GM12865 (cell line): ENCODE measurements at places on chromosomes 13 and 19.
A peak's percentile ranks its signal among the peaks of the same experiment; 100 is the strongest.

GRCh38 chr13:35393886-35394285, 82.6 kb downstream of the MAB21L1 start:
- DNase-seq: no peak

DNA sequence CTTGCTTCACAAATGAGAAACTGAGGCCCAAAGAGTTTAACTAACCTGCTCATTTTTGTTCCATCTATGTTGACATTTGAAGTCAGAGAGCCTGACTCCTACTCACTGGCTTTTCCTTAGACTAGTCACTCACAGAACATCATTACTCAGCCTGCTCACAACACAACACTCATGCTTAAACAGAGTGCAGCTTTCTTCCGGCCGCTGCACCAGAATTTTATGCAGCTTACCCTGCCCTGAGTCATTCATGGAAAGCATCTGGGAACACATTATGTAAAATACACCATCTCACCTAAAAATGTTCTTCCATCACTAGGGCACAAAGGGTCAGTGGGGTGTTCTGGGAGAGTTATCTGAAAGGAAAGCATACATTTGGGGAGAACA, 303.4 kb downstream of the SPRY2 start:
- DNase-seq: peak; percentile 16

DNA sequence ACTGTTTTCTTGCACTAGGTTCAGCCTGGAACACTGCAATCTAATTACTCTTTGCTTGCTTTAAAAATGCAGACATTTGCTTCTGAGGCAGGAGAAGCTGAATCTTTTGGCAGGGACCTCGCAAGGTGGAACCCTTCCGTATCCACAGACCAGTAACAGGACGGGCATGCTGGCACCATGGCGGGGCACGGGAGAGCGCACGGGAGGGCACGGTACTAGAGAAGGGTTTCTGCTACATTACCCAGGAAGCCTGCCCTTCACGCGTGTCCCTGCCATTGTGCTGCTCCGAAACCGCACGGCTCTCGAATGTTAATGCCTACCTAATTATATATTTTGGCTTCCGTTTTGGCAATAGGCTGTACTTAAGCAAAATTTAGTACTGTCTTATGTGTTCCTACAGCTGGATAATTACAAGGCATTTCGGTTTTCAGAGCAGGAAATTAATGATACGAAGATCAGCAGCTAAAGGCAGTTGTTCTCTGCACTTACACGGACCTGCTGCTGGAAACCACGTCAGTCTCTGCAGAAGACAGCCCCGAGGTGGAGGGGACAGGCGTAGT, 430.4 kb downstream of the IRS2 start:
- no peak for DNase-seq

- no peak for DNase-seq
These were observed 75.9 kb downstream of the ZIC5 start for GRCh38 chr13:99895444-99896368.

- peak; percentile 84 for DNase-seq
These were observed 11.5 kb downstream of the APLP1 start for GRCh38 chr19:35879770-35880317.

- DNase-seq: peak; percentile 78
These were observed 21.4 kb upstream of the ZNF181 start for GRCh38 chr19:34712395-34713261.

DNA sequence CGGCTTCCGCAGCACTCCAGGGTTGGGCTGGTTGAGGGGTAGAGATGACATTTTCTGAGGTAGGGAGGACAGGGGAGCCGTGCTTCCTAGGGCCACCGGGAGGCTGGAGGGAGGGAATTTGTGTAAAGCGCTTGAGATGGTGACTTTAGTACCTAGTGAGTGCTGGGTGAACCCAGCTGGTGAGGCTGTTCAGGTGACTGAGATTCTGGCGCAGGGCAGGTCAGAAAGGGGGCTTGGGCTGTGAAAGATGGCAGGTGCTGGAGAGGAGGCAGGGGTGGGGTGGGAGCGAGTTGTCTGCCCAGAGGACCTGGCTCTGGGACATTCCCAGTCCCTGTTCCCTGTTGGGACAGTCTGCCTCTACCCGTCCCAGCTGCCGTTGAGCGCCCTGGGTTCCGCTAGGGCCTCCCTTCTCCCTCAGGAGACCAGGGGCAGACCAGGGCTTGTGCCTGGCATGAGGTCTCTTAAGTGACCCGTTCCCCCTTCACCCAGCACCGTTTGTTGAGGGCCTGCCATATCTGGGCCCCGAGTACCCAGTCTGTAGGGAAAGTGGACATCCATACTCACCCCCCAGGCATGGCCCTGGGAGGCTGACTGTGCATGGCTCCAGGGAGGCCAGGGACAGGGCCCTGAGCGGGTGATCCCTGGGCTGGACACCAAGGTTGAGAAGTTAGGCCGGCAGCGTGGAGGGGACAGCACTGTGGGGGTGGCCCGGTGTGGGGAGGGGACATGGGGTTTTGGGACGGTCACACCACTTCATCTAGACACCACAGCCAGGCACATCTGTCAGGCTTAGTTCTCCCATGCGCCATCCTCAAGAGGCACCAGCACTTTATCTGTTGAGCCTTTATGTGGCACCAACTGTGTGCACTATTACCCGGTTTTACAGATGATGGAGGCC, 5.0 kb downstream of the PTOV1 start:
- DNase-seq: peak; percentile 10

GRCh38 chr19:2129486-2129885, 21.9 kb downstream of the AP3D1 start:
- DNase-seq: no peak

DNA sequence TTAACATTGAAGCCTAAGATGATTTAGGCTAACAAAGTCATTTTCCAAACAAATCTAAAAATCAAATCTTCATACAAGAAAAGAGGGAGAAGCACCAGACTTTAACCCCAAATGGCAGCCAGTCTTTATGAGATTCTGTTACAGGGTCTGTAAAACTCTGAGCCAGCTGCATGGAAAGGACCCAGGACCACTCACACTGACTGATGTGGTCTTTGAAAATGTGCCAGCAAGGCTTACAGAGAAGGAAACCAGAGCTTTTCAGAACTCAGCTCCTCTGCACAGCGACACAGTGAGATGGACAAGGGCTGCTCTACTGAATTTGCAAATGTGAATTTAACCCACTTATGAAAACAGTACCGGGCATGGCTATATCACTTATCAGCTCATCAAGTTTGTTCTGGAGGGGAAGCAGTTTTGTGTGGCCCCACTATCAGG, 98.8 kb upstream of the SERP2 start:
- peak; percentile 20 for DNase-seq

GRCh38 chr13:111652676-111653075, 332.2 kb downstream of the TEX29 start:
- no peak for DNase-seq

DNA sequence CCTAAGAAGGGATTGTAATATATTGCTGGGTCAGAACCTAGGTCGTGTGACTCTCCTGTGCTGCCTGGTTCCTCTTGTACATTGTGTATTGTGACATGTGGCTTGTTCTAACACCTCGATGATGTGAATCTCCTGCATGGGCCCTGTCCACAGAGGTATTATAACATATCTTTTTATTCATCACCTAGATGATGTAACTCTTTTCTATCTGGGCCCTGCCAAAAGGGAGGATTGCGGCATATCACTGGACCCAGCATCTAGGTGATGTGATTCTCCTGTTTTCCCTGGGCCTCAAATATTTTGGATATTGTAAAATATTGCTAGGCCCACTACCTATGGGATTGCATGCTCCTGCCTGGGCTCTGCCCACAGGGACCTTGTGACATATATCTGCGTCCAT, 33.4 kb upstream of the ZNF254 start:
- DNase-seq: no peak

DNA sequence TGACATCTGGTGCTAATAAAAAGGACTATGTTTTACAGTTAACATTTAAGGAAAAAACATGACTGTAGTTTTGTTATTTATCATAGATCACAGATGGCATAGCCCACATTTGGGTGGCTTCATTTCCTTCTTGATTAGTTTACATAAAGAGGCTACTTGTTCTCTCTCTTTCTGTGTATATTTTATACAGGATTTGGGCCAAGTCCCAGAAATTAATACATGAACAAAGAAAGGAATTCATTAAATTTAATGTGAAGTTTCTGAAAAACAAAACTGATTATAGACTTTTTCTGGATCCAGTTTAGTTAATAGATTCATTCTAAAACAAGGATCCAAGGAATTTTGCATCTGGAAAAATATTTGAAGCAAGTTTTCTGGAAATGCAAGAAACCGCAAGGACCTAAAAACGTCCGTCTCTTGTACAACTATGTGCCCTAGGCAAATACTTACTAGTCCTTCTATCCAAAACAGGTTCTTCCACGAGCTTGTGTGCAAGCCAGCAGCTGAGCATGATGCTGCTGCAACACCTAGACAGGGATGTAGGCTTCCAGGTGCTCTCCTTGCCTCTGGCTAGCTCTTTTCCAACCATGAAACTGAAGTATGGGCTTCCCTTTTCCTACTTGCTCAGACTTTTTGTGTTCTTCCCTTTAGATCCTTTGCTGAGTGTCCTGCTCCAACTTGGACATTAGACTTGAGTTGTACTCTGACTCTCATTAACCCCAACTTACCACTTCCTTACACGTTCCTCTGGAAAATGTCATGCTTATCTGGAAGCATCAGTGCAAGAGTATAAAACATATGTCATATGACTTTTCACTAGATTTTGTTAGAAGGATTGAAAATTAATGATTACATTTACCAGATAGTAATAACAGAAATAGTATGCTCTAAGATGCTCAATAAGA, 161.5 kb upstream of the STARD13 start:
- DNase-seq: no peak

- peak; percentile 20 for DNase-seq
These were observed 141.6 kb upstream of the RFC3 start for GRCh38 chr13:33676045-33676989.

- no peak for DNase-seq
These were observed 4.8 kb upstream of the OXGR1 start for GRCh38 chr13:96999091-96999490.

DNA sequence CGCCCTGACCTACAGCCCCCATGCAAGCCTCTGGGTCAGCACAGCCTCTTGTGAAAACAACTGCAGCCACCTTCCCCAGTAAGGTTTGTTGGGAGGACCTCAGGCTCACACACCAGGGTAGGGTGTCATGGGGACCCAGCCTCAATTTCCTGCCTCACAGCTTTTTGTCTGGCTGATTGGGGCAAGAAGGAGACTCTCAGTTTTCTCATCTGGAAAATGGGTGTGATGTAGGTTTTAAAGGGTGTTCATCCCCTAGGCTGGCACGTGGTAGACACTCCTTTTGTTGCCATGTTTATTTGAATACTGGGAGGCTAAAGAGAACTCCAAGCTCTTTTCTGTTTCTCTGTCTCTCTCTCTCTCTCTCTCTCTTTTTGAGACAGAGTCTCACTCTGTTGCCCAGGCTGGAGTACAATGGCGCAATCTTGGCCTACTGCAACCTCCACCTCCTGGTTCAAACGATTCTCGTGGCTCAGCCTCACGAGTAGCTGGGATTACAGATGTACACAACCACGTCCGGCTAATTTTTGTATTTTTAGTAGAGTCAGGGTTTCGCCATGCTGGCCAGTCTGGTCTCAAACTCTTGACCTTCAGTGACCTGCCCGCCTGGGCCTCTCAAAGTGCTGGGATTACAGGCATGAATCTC, 18.2 kb upstream of the PLAUR start:
- no peak for DNase-seq

- peak; percentile 67 for DNase-seq
These were observed 95.3 kb upstream of the TNFSF11 start for GRCh38 chr13:42478531-42479156.

GRCh38 chr13:37618554-37618953, 20.0 kb upstream of the POSTN start:
- no peak for DNase-seq

DNA sequence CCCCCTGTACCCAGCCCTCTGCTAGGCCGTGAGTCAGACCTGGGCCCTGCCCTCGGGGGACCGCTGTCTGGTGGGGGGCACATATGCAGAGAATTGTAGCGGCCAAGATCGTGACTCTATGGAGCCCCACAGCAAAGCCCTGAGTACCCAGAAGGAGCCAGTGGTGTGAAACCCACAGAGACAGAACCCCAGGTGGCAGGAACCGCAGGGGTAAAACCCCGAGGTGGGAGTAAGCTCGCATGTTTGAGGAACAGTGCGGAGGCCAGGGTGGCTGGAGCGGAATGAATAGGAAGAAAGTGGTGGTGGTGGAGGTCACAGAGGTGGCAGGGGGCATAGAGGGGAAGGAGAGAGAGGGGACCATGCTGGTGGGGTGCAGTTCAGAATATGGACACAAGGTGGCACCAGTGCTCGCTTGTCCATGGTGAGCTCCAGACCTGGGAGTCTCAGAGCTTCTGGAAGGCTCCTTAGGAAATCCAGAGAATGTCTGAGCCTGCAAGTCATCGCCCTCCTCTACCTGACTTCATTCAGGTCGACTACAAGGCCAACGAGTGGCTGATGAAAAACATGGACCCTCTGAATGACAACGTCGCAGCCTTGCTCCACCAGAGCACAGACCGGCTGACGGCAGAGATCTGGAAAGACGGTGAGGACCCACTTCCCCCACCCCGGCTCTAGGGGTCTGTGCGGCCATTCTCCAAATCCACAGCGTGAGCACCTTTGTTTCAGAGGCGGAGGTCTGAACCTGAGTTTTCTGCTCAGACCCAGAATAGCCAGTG, 48.9 kb downstream of the MYH14 start:
- peak; percentile 43 for DNase-seq

DNA sequence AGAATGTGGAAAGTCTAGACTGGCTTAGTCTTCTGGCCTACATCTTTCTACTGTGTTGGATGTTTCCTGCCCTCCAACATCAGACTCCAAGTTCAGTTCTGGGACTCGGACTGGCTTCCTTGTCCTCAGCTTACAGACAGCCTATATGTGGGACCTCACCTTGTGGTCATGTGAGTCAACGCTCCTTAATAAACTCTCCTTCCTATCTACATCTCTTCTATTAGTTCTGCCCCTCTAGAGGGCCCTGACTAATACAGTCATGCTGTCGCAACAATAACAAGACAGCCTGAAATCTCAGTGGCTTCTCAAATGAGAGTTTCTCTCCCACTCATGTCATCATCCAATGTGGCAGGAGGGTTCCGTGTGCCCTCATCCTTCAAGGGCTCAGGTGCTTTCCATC, 347.8 kb downstream of the MZT1 start:
- DNase-seq: no peak

GRCh38 chr13:45228002-45228401, 27.2 kb upstream of the KCTD4 start:
- no peak for DNase-seq

DNA sequence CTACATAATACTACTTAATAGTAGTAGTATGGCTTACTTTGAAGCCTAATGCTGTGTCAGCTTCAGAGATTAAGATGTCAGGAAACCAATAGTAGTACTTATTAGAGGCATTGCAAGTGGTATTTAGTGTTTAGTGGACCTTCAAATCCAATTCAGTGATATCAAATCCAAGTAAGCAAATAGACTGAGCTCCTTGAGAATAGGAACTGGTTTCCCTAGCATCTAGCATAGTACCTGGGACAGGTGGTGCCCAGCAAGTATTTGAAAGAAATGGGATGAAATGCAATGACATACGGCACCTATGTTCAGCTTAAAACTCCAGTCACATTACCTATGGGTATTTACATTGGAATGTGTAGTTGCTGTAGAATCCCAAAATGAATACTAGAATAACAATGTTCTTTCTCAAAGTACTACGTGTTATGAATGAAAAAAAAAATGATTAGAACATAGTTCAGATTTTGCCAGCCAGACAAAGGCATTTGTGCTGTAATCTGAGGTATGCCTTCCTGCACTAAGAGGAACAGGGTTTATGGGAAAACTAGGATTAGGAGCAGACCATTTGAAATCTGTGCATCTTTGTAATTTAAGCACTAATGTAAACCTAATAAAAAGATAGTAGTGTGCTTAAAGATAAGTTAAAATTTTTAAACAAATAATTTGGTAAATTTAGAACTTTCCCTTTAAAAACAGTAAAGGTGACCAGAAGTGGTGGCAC, 17.1 kb downstream of the LSM14A start:
- DNase-seq: no peak
